ENCODE measurements at places on chromosomes 3 and 15.

DNA sequence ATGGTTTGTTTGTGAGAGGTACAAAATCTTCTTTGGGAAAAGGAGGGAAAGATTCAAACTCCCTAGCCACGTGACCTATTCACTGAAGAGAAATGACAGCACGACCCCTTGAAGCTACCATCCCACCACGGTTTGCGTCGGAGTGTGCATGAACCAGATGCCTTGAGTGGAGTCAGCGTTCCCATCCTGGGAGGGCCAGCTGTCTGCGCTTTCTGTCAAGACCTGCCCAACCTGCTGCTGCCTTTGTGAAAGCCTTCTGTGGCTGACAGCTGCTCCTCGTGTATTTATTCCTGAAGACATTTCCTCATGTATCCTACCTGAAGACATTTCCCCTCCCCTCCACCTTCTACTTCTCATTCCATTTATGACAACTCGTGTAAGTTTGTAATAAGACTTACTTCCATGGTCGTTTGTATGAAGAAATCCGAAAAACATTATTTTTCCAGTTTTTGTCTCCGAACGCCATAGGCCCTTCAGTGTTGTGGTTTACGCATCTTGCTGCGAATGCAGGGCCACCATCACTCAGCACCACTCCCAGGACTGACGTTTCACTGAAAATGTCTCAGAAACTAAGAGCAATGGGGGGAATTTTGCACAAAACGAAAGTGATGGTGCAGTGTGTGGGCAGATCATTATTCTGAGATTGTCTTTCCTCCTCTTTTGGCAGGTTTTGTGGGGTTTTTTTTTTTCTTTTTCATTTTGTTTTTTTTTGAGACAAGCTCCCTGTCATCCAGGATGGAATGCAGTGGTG, 18.9 kb downstream of the EBLN2 start:
- no peak for DNase-seq

GRCh38 chr3:49351521-49352011, 6.6 kb downstream of the GPX1 start:
- DNase-seq: no peak

DNA sequence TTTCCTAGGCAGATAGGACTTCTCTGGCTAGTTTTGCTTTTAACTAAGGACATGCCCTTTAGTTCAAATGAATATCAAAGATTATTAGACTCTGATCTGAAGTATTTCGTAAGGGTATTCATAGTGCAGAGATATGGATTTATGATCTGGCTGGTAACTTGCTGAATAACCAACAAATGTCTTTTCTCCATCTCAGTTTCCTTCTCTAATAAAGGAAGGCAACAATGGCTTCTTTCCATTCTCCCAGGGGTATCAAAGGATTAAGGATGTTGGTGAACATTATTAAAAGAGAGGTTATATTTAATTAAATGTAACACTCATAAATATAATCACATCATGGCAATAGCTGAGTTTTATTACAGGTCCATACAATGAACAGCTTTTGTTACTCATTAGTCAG, 79.2 kb upstream of the STXBP5L start:
- DNase-seq: no peak

- no peak for DNase-seq
Measured at GRCh38 chr3:100695696-100696095, 13.6 kb upstream of the TFG start.

DNA sequence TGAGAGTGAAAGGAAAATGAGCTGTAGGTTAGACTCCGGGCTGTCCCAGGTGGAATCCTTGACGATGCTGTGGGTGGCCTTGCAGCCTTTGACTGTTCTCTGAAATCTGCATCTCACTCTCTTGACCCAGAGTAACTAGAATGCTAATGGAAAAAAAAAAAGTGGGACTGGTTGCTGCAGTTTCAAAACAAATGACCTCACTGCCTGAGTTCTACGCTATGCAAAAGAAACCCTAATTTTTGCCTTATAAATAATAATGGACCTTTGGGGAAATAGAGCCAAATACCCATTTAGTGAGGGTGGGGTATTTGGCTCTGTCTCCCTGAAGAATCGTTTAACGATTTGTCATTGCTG, 309.7 kb upstream of the C2CD4B start:
- DNase-seq: no peak

DNA sequence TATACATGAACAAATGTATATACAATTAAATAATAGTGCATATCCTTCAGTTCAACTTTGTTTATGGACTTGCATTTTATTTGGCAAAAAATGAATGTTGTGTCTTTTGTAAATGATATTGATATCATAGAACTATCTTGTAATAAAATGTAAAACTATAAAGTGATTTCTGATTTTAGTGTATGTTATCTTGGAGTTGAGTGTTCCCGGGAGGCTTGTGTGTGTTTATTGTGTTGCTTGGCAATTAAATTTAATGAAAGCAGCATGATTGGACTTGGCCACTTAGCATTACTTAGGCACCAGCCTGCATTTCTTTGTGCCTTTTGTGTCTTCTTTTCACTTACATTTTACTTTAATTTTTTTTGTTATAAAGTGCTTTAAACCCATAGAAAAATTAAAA, 10.6 kb downstream of the ARHGEF26 start:
- DNase-seq: no peak

DNA sequence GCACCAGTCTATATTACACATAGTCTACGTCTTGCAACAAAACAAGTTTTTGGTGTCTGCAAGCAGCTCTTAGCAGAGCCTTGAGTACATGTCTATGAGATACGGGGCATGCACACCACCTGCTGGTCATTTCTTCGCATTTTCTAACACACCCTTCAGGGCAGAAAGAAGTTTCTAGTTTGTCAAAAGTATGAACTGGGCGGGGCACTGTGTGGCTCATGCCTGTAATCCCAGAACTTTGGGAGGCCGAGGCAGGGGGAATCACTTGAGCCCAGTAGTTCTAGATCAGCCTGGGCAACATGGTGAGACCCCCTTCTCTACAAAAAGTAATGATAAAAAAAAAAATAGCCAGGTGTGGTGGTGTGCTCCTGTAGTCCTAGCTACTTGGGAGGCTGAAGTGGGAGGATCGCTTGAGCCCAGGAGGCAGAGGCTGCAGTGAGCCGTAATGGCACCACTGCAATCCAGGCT, 64.2 kb upstream of the ARL8B start:
- DNase-seq: peak; percentile 52

Measured in omental fat pad (tissue), 4 donors.